ENCODE measurements at places on chromosomes 1 and 21.
A peak's percentile ranks its signal among the peaks of the same experiment; 100 is the strongest.

- DNase-seq = no peak
Observed at GRCh38 chr21:15144026-15144425, 79.2 kb upstream of the NRIP1 start.

GRCh38 chr21:33063907-33064622, 5.9 kb upstream of the OLIG1 start:
- no peak for DNase-seq

DNA sequence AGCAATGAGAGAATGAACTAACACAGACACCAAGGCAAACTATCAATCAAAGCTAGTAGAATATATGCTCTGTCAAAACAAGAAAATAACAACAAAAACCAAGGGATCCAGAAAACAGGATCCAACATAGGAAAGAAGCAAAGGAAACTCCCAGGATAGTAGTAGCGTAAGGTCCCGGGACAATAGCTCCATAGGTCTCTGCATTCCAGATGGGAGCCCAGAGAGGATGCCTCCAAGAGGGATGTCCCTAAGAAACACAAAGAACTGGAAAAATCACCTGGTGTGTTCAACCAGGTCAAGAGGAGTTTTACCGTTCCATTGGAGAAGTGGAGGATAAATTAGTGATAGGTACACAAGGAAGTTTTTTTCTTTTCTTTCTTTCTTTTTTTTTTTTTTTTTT, 5.7 kb upstream of the FAM43B start:
- DNase-seq = no peak

GRCh38 chr1:84975035-84975434, 21.9 kb downstream of the MCOLN2 start:
- no peak for DNase-seq

DNA sequence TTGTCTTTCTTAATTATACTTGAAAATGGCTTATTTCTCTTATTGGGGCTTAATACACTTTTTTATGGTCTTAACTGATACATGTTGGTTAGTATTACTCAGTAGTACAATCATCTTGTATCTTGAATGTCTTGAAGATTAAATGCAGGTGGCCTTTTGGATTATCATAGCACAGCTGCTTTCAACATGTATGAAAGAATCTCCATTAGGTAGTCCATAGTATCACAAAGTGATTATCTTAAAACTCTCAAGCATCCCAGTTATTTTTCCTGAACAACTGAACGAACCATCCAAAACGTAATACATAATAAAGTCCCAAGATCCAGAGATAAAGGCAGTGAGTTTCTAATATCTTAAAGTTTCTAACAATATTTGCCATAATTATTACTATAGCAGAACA, 51.7 kb upstream of the MYOCOS start:
- no peak for DNase-seq

- DNase-seq = no peak
Observed at GRCh38 chr1:82703951-82704350, 903.2 kb downstream of the ADGRL2 start.

DNA sequence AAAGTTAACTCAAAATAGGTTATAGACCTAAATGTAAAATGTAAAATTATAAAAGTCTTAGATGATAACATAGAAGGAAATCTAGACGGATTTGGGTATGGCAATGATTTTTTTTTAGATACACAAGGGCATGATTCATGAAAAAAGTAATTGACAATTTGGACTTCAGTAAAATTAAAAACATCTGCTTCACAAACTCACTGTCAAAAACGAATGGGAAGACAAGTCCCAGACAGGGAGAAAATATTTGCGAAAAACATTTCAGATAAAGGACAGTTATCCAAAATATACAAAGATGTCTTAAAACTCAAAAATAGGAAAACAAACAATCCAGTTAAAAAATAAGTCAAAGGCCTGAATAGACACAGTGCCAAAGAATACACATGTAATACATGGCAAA, 9.7 kb upstream of the PTGS2 start:
- DNase-seq = no peak

GRCh38 chr1:93332368-93332767, 13.3 kb upstream of the DR1 start:
- no peak for DNase-seq

DNA sequence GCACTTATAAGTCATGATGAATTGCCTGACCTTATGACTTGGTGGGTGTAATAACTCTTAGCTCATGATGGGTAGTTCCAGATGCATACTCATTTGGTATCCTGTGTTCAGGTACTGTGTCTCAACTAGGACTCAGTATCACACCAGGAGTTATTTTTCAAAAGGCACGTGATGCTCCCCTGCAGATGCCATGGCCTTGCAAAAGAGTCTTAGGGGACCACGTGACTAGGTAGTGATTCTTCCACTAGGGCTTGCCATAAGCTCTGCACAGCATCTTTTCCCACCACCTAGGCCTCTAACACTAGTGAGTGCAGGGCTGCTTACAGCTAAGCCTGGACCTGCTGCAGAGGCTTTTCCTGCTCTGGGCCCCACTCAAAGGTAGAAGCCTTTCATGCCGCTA, 3.9 kb upstream of the FCAMR start:
- no peak for DNase-seq

- no peak for DNase-seq
Observed at GRCh38 chr1:153648000-153648643, 10.4 kb upstream of the SNAPIN start.

- no peak for DNase-seq
Observed at GRCh38 chr1:73310797-73311381, 887.1 kb downstream of the LRRIQ3 start.

DNA sequence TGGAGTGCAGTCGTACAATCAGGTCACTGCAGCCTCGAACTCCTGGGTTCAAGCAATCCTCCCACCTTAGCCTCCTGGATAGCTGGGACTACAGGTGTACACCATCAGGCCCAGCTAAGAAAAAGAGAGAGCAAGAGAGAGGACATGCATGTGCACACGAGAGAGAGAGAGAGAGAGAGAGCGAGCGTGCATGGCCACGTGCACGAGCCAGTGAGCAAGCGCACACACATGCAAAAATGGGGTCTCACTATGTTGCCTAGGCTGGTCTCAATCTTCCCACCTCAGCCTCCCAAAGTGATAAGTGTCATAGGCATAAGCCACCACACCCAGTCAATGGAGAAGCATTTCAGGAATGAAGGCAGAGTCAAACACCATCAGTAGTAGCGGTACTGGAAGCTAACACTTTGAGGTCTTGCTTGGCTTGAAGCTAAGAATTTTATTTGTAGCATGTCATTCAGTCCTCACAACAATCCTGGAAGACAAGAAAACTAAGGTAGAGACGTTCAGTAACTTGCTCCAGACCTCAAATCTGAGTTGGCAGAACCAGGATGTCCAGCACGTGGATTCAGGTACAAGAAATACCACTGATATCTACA, 14.5 kb downstream of the GNB1 start:
- no peak for DNase-seq

DNA sequence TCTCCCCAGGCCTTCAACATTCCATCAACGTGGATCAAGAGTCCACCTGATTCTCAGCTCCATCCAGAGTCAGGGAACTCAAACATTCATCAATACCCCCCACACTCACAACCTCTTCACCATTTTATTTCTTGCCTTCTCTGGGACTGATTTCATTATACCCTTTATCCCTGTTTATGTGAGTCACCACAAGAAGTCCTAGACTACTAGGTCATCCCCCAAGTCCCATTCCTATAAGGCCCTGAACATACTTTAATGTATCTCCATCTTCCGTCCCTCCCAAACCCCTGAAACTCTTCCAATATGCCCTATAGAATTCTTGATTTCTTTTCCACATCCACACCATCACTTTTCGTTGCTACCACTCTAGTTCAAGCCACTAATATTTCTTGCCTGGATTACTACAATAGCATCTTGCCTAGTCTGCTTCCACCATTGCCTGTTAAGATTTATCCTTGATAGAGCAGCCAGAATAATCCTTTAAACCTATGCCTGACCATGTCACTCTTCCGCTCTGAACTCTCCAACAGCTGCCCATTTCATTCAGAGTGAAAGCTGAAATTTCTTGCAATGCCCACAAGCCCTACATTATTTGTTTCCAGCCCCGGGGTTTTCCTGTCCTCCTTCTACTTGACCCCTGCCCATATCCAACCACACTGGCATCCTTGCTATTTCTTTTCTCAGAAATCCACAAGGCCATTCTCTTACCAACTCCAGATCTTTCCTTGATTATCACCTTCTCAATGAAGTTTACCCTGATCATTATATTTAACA, 9.4 kb upstream of the SAMD13 start:
- DNase-seq = no peak

DNA sequence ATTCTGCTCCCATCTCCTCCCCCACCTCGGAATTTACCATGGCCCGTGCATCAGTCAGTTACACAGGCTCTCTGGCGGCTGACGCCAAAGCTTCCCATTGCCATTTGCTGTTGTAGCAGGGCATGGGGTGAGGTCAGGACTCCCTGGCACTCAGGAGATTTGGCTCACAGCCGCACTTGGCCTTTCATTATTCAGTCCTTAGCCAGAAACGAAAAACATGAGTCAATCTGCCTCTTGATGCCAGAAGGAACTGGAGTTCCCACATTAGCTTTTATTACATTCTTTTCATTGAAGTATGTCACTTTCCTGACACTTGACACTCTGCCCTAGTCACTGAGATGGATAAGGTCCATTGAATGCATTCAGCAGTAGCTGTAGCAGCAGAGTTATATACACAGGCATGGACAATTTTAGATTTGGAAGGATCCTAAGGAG, 260.6 kb downstream of the CACNA1E start:
- no peak for DNase-seq

DNA sequence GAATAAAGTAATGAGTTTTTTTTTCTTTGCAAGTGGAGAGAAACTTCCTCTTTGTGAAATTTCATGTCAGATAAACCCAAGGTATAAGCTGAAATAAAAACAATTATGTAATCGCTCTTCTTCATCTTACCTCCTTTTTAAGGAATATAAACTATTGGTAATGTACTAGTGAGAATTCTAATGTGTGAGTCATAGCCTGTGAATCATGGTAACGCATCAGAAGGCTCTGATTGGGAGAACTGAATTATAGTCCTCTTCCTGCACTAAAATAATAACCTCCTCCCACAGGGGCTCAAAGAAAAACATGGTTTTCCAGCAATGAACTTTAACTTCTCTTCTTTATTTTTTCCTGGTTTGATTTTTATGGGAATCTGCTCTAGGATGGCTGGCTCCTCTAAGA, 57.1 kb upstream of the COX20 start:
- DNase-seq = no peak

GRCh38 chr1:200143347-200143746, 115.8 kb downstream of the NR5A2 start:
- no peak for DNase-seq

- DNase-seq = no peak
Observed at GRCh38 chr1:147804942-147805723, 44.7 kb upstream of the GJA5 start.

GRCh38 chr1:116033322-116033721, 57.0 kb downstream of the SLC22A15 start:
- no peak for DNase-seq

DNA sequence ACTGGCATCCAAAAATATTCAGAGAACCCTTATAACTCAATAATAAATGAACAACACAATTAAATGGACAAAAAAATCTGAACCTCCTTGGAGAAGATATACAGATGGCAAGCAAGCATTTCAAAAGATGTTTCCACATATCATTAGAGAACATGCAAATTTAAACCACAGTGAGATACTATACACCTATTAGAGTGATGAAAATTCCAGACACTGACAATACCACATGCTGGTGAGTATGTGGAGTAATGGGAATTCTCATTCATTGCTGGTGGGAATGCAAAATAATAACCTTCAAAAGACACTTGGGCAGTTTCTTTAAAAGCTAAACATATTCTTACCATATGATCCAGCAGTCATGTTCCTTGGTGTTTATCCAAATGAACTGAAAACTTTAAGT, 46.1 kb downstream of the HS2ST1 start:
- no peak for DNase-seq

- DNase-seq = no peak
Observed at GRCh38 chr1:230072296-230072695, 5.3 kb downstream of the GALNT2 start.

GRCh38 chr1:205528887-205529825, 24.7 kb downstream of the CDK18 start:
- peak; percentile 81 for DNase-seq

GRCh38 chr1:228273720-228274451, 66.0 kb downstream of the OBSCN start:
- DNase-seq = no peak

DNA sequence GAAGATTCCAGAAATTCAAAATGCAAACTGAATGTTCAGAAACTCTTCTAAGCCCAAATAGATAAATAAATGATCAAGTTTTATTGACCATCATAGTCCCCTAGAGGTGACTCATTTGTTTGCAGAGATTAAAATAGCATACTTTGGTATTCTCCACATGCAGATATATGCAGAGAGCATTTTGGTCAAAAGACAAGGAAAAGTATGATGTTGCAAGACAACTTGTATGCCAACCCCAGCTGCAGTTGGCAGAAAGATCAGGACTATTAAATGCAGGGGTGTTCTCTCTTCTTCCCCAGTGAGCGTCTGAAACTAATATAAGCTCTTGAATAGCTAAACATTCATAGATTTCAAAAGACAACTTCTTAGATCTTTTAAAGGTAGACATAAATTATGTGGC, 404.9 kb downstream of the LTN1 start:
- no peak for DNase-seq

DNA sequence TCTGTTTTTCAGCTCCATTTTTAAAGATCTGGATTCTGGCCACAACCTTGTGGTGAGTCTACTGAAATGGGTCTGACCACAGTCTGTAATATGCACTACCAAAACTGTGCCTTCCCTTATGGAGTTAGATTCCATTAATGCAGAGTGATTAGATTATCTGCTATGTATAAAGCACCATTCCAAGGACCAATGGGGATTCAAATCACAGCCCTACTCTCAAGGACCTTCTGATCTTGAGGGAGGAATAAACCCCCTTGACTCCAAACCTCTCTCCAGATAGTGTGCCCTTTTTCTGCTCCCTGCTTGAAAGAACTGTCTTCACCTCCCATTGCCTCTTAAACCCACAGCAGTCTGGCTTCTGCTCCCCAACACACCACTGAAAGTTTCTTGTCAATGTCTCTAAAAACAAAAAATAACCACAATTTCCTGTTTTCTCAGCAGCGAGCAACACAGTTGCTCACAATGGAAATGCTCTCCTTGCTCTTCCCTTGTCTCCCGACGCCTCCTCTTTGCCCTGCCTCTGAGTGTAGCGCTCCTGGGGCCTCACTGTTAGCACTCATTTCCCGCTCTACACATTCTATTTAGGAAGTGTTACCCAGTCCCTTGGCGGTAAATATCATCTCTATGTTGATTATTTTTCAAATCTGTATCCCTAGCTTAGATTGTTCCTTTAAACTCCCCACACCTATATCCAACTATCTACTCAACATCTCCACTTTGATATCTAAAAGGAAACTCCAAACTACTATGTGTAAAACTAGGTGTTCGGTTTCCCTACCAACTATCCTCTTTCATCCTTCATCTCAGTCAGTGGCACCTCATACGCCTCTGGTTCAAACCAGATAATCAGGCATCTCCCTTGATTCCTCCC, 13.6 kb downstream of the PCNX2 start:
- DNase-seq = no peak

DNA sequence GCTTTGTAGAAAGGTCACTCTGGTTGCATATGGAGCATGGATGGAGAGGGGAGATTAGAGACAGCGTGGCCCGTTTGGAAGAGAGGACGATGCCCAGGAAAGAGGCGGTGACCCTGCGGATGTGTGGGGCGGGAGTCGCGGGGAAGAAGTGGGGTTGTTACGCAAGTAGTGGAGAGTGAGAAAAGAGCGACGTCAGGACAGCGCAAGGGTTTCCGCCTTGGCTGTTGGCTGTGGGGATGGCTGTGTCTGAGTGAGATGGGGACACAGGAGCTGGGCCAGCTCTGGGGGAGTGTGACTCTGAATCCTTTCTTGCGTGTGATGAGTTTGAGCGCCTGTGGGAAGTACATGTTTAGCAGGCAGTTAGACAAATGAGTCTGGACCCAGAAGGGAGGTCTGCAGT, 3.8 kb downstream of the B4GALT2 start:
- no peak for DNase-seq
